Breast epithelium (tissue), 4 donors: ENCODE measurements at places on chromosomes 4 and X. TPM values are rescaled to one million over a fixed set of nuclear protein-coding genes. Genes with fewer than 3 reads are reported as not detected.

GRCh38 chrX:139750390-139750789 is 42.4 kb upstream of the MCF2 start:
- DNase-seq, result no peak

Gene HSD17B13
- 1.6 TPM for total RNA-seq

DNA sequence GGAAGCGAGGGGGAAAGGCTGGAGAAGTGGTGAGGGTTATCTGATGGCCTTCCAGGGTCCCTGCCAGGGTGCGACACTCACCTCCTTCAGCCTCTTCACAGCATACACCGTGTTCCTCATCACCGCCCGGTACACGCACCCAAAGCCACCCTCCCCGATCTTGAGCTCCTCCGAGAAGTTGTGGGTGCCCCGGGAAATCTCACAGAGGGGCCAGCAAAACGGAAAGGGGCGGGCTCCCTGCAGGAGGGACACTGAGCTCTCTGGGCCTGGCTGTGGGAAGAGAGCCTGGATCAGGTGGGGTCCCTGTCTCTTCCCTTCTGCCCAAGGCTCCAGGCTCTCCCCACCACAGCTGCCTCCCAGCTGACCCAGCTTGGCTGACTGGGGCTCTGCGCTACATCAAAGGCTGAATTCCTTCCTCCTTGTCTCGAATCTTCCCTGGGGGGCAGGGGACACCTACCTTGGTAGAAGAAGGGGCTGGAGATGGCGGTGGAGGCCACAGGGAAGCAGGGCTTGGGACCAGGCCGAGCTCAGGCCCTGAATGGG is 1.1 kb downstream of the IRAK1 start:
- no peak for DNase-seq

Gene HTR2C
- total RNA-seq, result not detected

DNA sequence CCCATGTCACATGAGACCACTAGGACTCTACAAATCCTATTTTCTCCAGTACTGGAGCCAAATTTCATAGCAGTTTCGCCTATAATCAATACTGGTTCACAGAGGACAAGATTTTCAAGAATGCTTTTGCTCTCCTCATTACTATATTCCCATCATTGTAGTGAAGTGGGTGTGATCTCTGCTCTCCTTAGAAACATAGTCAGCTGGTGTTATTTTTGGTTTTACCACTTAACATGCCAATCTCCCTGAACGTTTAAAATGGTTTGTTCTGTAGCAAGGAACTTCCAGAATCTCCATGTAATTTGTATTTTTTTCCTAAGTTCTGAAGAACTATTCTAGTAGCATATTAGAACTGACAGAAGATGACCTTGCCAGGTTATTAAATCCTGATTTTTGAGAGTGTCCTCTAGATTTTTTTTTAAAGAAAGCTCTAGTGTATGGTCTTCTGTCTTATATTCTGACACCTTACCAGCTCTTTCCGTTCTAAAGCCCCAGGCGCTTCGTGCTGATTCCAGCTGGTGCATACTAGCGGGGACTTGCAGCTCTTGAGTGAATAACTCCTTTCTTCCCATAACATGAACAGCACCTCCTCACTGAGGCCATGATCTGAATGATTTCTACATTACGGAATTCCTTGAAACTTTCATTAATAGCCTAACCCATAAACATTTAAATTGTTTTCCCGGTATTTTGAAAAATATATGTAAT is 1372.9 kb downstream of the TECRL start:
- no peak for DNase-seq

DNA sequence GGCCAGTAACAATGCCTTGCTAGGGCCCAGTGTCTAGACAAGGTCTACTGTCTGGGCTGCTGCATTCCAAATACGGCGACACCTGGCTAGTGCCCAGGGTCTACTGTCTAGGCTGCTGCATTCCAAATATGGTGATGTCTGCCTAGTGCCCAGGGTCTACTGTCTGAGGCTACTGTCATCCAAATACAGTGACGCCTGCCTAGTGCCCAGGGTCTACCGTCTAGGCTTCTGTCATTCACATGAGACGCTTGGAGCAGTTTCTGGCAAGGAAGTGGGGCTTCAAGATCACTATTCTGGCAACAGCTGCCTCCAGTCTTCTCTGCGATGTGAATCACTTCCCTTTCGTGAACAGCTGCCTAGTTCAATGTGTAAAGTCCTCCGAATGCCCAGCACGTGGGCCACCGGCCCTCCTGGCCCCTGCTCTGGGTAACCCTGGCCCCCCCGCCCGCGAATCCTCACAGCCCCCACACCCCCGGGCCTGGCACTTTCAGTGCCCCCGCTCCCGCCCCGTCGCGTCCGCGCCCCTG is 12.7 kb downstream of the ACOX3 start:
- peak; percentile 67 for DNase-seq

DNA sequence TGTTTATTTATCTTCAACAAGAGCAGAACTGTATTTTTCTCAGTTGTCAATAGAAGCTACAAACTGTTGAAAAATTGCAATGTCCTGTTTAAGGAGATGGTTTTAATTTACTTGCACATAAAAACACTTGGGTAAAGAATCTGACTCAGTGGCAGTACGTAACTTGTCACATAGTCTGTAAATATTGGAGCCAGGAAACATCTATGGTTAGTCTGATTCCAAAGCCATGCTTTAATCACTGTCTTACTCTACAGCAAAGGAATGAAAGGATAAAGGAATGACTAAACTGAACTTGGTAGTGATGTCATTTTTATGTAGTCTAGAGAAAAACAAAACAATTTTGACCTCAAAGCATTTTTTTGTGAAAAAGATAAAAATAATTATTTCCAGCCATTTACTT is 537.2 kb downstream of the STIM2 start:
- DNase-seq, result no peak

Gene ARSH
- not detected for total RNA-seq

- no peak for DNase-seq
Measured at GRCh38 chrX:151153086-151153485, 23.3 kb upstream of the GPR50 start.

DNA sequence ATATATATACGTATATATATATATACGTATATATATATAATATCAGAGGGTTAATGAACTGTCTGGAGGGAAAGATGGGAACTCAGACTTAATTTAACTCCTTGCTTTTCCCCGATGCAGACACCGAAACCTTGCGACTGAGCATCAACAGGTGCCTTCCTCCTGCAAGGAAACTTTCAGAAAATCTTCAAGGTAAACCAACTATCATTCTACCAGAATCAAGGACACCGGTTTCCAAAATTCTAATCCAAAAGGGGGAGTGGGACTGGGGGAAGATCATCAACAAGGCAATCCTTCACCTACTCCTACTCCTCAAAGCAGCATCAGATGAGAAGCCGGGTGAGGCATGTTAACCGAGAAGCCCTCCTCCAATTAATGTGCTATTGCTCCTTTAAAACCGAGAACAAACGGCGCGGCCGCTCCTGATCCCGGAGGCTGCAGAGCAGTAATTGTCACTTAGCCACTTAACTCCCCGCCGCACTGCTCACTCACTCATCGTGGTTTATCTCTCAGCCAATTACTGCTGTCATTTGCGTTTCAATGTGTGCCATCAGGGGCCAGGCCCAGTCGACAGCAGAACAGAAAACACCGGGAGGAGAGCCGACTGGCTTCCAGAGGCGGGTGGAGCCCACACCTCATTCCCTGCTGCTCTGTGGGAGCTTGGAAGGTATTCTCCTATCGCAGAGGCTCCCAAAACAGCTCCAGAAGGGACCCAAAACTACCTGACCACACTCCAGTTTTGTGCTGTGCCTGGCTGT is 61.7 kb downstream of the MAML3 start:
- DNase-seq, result peak; percentile 29

DNA sequence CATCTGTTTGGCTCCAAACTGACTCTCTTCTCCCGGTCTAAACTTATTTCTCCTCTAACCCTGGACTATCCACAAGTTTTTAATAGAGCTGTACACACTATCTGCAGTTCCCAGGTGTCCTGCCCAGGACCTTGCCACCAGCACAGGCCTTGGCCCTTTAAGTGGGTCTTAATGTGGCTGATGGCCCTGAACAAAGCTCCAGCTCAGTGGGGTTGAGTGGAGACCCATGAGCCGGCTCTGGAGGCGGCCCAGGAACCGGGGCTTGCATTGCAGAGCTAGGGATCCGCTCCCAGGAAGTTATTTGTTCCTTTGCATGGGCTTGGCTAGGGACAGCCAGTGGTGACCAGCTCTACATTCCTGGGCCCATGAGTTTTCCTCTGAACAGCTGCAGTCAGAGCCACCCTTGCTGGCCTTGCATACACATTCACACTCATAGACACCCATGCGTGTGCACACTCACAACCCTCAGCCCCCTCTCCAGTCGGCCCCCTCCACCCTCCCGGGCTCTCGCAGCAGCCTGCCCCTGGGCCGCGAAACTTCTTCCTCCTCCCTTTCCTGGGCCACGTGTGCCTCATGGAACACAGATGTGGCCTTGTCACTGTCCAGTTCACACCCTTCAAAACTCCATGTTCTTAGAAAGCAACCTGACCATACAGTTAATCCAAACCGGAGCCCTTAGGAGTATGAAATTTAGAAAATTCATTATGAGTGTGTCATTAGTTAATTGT is 58.2 kb downstream of the GPR143 start:
- DNase-seq, result no peak

Gene ZNF41
- total RNA-seq, result 14.0 TPM

Gene COL25A1
- total RNA-seq, result 11.0 TPM

Gene HERC6
- total RNA-seq, result 19.0 TPM

GRCh38 chr4:24657768-24658617 is 73.6 kb upstream of the DHX15 start:
- DNase-seq, result peak; percentile 85

Gene SHOX
- total RNA-seq, result not detected

Gene GYPA
- total RNA-seq, result not detected

GRCh38 chrX:40773809-40774208 is 38.5 kb upstream of the MED14 start:
- no peak for DNase-seq

DNA sequence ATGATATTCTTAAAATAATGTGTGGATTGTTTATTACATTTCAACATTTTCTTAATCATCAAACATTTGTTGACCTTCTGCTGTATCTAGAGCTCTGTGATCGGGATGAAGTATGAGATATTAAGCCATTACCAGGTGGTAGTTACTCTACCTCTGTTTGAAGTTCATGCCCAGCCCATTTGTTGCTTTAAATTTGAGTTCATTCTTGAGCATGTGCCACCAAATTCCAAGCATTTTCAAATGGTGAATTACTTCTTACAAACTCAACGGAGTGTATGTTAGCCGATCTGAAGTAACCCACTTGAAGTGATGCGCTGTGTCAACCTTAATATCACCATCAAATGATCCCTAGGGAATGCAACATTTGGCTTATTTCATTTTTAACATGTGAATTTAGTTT is 7.3 kb upstream of the DTHD1 start:
- no peak for DNase-seq

GRCh38 chr4:124685851-124686250 is 26.7 kb downstream of the ANKRD50 start:
- no peak for DNase-seq

- DNase-seq, result no peak
Measured at GRCh38 chr4:39548425-39549067, 21.3 kb upstream of the UGDH start.

- no peak for DNase-seq
Measured at GRCh38 chr4:40745285-40745984, 4.3 kb upstream of the NSUN7 start.

DNA sequence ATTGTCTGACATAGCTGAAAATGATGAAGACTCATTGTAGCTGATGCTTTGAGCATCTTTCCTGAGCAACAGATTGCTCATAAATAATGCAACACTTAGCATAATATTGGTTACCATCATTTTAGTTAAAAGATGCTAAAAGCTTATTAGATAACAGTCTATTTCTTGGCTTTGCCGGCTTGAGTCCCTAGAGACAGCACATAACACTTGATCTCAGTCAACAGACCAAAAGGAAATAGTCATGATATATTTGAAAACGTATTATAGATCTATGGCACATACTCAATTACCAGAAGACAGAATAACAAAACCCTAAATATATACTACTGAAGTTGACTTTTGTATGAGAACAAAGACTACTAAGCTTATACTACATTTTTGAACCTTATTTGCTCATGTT is 846.7 kb upstream of the EPHA5 start:
- no peak for DNase-seq

Gene XAGE1B
- not detected for total RNA-seq

- no peak for DNase-seq
Measured at GRCh38 chr4:82360298-82361177, 13.3 kb downstream of the HNRNPD start.

- DNase-seq, result no peak
Measured at GRCh38 chr4:143360838-143361625, 24.4 kb downstream of the GAB1 start.

Gene PDHA1
- 58.4 TPM for total RNA-seq

Gene CDKL2
- total RNA-seq, result 0.16 TPM

Gene TMSB15C
- total RNA-seq, result 1.8 TPM

DNA sequence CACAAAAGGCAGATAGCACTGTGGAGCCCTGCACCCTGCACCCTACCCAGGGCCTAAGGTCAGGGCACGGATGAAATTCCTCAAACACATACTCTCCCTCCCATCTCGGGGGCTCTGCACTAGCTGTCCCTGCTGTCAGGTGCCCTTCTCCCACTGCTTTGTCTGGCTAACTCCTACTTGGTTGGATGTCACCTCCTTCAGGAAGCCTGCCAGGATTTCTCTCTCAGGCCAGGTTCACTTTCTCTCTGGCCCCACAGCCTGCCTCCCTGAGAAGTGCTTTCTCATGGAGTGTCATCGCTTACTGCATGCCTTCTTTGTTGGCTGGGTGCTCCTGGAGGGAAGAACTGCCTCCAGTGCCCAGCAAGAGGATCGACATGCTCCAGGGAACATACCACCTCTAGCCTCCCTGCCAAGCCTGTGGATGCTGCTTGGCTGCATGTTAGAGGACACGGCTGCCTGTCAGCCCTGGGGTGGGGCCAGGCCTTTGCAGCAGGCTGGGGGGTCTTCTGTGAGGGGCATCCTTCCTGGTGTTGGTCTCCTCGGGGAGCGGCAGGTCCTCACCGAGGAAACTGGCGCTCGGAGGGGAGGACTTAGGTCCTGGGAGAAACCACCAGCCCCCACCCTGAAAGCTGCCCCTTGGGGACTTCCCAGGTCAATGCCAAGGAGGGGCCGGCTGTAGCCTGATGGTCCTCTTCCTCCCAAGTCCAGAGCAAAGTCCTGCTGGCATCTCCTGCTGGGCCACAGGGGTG is 15.0 kb downstream of the ABLIM2 start:
- no peak for DNase-seq

DNA sequence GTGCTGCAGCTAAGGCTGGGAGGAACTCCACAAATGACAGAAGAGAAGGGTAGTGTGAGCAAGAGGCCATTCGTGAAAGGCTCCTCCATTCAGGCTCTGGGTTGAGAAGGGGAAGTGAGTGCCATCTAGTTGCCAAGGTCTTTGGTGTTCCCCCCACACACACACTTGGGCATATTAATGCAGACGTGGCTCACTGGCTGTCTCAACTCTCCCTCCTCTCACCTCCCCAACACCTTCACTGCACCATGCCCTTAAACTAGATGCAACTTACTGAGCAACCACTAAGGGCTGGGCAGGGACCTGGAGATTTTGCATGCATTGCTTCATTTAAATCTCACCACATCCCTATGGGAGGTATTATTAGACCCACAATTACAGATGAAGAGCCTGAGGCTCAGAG is 8.7 kb downstream of the CLRN2 start:
- no peak for DNase-seq

Gene OGT
- total RNA-seq, result 169 TPM

Gene MAGEA2
- total RNA-seq, result not detected

- no peak for DNase-seq
Measured at GRCh38 chr4:61380865-61381264, 180.7 kb downstream of the ADGRL3 start.

GRCh38 chrX:115940348-115940747 is 230.2 kb upstream of the AGTR2 start:
- no peak for DNase-seq
